ENCODE measurements at places on chromosomes 5 and 9.

GRCh38 chr5:142726188-142726731 is 40.4 kb upstream of the FGF1 start:
- DNase-seq = no peak

GRCh38 chr9:137169896-137170358 is at the start of gene LRRC26:
Gene LRRC26 (minus strand): TSS chr9:137170051. CDS start chr9:137169943, 108 bp downstream.
- DNase-seq = no peak

DNA sequence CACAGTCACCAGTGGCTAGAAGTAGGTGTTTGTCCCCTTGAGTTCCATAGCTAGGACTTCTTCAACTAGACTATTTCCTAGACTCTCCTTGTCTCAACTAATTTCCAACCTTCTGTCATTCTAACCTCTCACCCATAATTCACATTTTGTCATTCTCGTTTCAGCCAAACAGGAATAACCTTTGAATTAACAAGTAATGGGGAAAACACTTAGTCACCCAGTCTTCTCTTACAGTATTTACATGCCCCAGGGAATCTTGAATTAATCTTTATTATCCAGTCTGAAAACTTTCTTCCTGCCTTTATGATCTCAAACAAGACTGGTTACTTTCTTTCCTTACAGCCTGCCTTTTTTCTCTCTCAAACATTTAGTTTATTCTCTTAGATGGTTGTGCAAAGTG is 63.3 kb upstream of the RUSC2 start:
- no peak for DNase-seq

DNA sequence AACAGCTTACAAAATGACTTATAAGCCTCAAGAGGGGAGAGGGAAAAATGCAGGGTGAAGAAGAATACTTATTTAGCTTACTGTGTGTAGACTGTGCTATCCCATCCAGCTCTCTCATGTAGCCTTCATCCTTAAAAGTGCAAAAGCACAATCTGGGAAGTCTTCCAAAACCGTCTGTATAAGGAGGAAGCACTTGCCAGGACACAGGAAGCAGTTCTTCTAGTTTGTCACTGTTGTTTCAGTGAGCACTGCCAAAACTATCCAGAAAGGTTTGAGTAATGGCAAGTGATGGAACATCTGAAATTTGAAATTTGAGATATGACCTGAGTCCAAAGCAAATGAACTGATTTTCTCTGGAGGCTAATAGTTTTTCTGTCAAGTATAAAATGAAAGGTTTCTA is 140.8 kb upstream of the ISL1 start:
- DNase-seq = no peak

DNA sequence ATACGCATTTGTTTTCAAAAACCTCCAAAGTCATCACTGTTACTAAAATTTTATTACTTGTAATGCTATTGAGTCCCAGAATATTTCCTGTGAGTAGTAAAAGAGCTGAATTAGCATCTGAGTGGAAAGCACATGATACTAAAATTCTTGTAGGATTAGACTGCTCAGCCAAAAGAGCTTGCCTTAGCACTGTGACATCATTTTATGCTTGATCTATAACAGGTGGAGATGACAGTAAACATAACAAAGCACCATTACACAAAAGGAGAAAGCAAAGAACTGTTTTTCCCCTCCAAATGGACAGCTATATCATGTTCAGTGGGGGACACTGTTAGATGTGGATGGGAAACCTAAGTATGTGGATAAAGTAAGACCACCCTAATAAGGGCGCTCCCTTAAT is 5.8 kb upstream of the JAK2 start:
- DNase-seq = no peak

Measured in GM12892 (cell line).